ENCODE measurements at places on chromosomes 6 and 20.

- peak; percentile 91 for DNase-seq
Measured at GRCh38 chr20:22691369-22692118, 107.2 kb upstream of the FOXA2 start.

- DNase-seq, result no peak
Measured at GRCh38 chr6:109478841-109479624, 4.0 kb downstream of the ZBTB24 start.

GRCh38 chr6:144023216-144023615 lies 15.2 kb upstream of the PLAGL1 start:
- DNase-seq, result no peak

DNA sequence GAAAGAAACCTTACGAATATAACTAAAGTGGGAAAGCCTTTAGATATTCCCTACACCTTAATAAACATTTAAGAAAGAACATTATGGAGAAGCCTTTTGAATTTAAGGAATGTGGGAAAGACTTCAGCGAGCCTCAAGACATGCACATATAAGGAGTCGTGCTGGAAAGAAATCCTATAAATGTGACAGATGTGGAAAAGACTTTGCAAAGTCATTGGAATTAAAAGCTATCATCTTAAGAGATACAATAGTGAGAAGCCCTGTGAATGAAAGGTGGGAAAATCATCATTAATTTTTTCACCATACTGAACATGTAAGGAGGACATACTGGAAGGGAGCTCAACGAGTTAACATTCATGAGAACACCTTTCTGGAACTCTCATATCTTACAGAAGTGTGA lies 650.5 kb upstream of the DEFB115 start:
- DNase-seq, result no peak

DNA sequence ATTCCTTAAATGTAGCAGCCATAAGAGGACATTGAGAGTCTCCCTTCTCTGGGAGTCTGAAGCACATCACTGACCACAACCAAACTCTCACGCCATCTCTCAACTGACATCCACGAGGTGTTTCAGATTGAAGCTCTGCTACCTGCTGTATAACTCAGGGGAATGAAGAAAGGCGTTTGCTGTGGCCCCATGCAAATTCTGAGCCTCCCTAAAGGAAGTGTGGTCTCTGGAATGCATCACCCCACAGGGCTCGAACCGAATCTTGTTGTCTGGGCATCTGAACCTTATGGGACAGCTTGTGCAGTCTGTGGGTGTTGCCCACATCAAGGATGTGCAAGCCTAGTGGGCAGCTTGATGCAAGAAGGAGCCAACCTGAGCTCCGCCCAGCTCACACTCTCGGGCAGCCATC lies 10.9 kb downstream of the PMEPA1 start:
- no peak for DNase-seq

GRCh38 chr6:19554356-19555225 lies 282.6 kb upstream of the ID4 start:
- no peak for DNase-seq

DNA sequence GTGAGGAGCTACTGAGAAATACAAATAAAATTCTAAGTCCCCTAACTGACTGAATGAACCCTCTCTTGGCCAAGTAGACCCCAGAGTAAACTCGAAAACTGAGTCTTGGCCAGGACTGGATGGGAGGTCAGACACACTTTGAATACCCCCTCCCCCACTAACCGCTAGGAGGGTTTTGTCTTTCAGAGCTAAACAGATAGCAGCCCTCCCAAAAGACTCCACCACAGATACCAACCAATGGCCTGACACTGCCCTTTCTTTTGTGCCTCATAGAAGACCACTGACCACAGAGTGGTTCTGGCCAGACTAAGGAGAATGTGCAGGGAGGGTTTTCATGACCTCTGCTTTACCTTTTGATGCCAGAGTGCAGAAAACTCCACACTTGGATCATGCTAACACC lies 42.1 kb downstream of the SPACA1 start:
- no peak for DNase-seq
